Panc1 (cell line): ENCODE measurements at places on chromosomes 2 and 18. TPM values are rescaled to one million over a fixed set of nuclear protein-coding genes. Genes with fewer than 3 reads are reported as not detected.
A peak's percentile ranks its signal among the peaks of the same experiment; 100 is the strongest.

Gene AQP12B
- not detected for total RNA-seq

Gene FBXO48
- 0.74 TPM for total RNA-seq

Gene OXER1
- 0.10 TPM for total RNA-seq

Gene TEX261
- 64.9 TPM for total RNA-seq

Gene KATNAL2
- 2.6 TPM for total RNA-seq

Gene ZBTB14
- 12.6 TPM for total RNA-seq

DNA sequence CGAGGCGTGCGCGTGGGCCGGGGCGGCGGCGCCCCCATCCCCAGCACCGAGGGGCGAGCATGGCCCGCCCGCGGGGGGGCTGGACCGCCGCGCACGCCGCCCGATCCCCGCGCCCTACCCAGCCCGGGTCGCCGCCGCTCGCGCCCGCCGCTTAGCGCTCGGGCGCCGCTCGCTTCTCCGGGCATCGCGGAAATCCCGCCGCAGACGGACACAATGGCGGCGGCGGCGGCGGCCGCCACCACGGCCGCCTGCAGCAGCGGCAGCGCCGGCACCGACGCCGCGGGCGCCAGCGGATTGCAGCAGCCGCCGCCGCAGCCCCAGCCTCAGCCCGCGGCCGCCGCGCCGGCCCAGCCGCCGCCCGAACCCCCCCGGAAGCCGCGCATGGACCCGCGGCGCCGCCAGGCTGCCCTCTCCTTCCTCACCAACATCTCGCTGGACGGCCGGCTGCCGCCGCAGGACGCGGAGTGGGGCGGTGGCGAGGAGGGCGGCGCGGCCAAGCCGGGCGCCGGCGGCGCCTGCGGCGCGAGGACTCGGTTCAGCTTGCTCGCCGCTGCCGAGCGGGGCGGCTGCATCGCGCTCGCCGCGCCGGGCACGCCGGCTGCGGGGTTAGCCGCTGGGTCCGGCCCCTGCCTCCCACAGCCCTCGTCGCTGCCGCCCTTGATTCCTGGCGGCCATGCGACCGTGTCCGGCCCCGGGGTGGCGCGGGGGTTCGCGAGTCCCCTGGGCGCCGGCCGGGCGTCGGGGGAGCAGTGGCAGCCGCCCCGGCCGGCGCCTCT, 453 bp downstream of the CABLES1 start:
- peaks cover 57% of the 10 kb centered on the region for H3K4me1 ChIP-seq
- DNase-seq: no peak
- H3K4me3 ChIP-seq: peak overlapping the region; percentile 91
- H3K27ac ChIP-seq: peak overlapping the region; percentile 92
- H3K36me3 ChIP-seq: no peaks in the 10 kb centered on the region
- H3K27me3 ChIP-seq: no peaks in the 10 kb centered on the region

GRCh38 chr2:134310107-134311079, 56.5 kb downstream of the MGAT5 start:
- no peak overlapping the region for H3K4me3 ChIP-seq
- H3K27me3 ChIP-seq: no peaks in the 10 kb centered on the region

DNA sequence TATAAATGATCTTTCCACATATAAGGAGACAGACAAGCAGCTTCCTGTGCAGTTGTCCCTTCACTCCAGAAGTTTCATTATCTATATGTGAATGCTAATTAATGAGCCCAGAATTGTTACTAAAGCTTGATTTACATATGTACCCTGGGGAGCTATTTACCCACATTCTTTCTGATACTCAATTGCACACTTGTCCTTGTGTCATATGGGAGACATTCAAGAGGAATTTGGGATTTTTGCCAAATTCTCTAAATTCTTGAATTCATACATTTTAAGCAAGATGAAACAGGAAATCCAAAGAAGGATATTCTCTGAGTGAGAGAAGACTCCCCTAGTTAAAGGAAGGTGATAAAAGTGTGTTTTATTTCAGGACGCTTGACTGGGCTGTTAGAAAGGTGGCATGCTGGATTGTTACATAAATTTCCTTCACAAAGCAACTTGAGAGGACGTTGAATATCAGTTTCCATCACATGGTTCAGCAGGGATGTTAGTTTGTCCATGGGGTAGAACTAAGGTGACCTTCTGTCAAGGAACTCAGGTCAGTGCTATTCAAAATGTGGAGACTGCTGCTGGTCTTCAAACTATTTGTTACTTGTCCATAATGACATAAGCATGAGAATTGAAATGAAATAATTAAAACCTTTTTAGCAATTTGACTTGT, 368.2 kb downstream of the IRS1 start:
- H3K36me3 ChIP-seq: no peaks in the 10 kb centered on the region
- no peaks in the 10 kb centered on the region for H3K4me1 ChIP-seq
- no peak for DNase-seq
- H3K27ac ChIP-seq: no peak overlapping the region
- H3K4me3 ChIP-seq: no peak overlapping the region

DNA sequence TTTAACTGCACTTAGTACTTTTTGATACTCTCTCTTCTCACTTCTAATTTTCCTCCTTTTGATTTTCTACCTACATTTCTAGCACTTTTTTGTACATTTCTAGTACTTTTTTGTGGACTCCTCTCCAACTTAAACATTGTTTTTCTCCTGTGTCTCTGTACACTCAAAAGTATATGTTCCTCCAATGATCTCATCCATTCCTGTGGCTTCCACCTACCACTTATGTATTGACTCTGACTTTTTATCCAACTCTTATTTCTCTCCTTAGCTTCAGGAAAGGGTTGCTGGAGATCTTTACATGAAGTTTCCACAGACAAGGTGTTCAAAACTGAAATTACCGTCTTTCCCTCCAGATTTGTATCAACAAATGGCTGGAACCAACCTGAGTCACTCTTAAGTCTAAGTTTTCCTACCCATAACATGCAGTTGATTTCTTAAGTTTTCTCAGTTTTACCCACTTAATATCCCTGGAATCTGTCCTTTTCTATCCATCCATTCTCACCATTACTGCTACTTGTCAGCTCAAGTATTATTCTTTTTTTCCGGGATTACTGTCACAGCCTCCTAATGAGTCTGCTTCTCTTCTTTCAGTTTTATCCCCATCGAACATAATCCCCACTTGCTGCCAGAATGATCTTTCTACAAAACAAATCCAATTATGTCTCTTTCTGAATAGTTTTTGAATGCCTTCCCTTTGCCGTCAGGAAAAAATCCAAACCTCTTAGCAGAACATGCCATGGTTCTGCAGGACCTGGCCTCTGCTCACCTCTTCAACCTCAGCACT, 22.6 kb upstream of the PELI1 start:
- no peaks in the 10 kb centered on the region for H3K36me3 ChIP-seq
- H3K27ac ChIP-seq: no peak overlapping the region
- DNase-seq: no peak
- H3K27me3 ChIP-seq: peaks cover 6% of the 10 kb centered on the region

DNA sequence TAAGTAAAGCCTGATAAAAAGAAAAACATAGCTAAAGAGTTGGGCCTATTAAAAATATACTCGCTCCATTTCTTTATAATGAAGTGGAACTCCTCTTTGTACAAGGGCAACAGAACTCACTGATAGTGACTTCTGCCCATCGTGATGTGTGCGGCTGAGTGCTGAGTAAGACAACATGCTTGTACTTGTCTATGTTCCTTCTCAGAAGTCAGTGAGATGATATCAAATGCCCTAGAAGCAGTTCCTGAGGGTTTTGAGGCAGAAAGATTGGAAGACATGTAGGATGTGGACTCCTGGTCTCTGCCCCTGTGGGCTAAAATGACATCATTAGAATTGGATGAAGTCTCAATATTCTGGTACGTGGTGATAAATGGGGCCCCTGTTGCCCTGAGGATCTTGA, 73.8 kb downstream of the USP40 start:
- no peak for DNase-seq
- no peaks in the 10 kb centered on the region for H3K27me3 ChIP-seq
- peaks cover 6% of the 10 kb centered on the region; the same call in 1 of the 2 replicates for H3K36me3 ChIP-seq
- H3K4me1 ChIP-seq: peaks cover 7% of the 10 kb centered on the region

DNA sequence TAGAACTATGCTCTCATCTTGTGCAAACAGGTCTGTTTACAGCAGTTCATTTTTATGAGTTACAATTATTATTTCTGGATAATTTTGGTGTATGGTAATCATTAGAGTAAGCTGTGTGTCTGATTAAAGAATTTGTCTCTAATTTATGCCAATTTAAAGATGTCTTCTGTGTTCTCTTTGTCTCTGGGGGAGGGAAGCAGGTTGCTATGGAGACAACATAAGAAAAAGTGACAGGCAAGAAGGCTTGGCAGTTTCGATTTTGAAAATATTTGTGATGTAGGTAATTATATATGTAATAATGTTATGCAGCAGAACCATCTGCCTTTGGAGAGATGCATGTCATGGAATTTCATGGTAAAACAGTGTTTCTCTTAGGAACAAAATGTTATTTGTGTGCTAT, 78.2 kb downstream of the SH3RF3 start:
- H3K27me3 ChIP-seq: no peaks in the 10 kb centered on the region; the same call in 1 of the 2 replicates
- H3K36me3 ChIP-seq: no peaks in the 10 kb centered on the region
- H3K27ac ChIP-seq: no peak overlapping the region
- H3K4me3 ChIP-seq: no peak overlapping the region
- DNase-seq: no peak

DNA sequence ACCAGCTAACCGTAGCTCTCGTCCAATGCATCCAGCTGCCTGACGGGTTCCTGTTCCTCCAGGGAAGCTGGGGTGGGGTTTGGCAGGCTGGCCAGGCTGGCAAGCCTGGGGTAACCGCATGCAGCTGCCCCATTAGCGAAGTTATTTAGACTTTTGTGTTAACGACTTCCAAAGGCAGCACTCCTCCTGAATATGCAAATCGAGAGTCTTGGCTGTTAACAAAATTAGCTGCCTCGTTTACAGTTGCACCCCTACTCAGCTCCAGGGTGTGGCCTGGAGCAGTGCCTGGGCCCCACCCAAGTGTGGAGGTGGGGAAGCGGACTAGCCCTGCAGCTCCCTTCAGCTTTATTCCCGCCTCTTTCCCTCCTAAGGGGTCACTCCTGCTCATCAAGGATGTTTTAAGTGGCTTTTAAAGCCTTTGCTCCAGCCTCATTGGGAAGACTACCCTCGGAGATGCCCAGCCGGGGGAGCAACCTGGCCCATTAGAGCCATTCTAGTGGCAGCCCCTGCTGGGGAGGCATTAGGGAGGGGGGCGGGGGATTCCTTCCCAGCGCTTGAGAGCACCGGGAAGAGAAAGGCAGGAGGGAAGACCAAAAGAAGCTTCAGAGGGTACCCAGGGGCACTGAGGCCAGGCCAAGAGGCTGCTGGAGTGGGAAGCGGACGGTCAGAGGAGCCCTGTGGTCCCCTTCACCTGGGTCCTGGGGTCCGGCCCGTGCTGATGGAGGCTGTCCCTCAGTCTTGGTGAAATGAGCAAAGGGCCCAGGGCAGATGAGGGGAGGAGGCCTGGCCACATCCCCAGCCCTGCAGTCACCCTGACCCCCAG, 204.1 kb downstream of the CELF4 start:
- H3K36me3 ChIP-seq: no peaks in the 10 kb centered on the region
- no peak for DNase-seq
- no peak overlapping the region for H3K27ac ChIP-seq

DNA sequence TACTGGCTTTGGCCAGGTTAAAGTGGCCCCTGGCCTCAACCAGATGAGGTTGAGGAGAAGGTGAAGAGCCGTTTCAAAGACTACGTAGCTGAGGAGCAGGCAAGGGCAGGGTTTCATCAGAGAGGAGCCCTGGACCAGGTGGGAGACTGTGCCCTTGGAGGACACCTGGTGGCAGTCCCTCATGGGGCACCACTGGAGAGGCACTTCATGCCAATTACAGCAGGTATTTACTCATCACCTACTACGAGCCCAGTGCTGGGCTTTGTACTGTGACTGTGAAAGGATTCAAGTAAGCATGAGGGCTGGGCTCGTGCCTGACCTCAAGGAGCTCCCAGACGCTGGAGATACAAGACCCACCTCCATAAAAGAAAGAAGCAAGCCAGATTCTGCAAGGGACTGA, 37.6 kb downstream of the SMAD7 start:
- H3K27me3 ChIP-seq: no peaks in the 10 kb centered on the region
- H3K4me3 ChIP-seq: no peak overlapping the region
- no peak overlapping the region for H3K27ac ChIP-seq
- H3K36me3 ChIP-seq: no peaks in the 10 kb centered on the region
- H3K4me1 ChIP-seq: peaks cover 5% of the 10 kb centered on the region
- DNase-seq: no peak
